ENCODE measurements at places on chromosomes 4 and X.
A peak's percentile ranks its signal among the peaks of the same experiment; 100 is the strongest.

DNA sequence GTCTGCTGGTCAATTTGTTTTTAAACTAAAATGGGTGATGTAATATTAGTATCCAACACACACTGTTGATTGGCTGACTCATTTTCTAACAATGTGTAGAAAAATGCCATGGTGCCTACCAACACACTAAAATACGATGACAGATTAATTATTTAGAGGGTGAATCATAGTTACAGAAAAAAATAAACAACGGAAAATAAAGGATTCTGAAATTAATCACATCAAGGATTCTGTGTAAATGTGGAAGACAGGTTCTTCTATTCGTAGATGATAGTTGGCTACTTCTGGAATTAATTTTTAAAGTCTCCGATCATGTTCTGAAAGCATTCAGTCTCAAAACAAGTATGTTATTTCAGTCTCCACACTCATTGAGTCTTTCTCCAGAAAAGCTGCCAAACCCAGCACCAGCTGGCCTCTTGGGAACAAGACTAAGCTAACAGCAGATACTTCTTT lies 8.2 kb upstream of the IQCM start:
- no peaks in the 10 kb centered on the region for H3K4me1 ChIP-seq
- H3K36me3 ChIP-seq, result no peaks in the 10 kb centered on the region
- no peak for DNase-seq
- no peak overlapping the region for H3K4me3 ChIP-seq
- no peak overlapping the region for H3K27ac ChIP-seq

DNA sequence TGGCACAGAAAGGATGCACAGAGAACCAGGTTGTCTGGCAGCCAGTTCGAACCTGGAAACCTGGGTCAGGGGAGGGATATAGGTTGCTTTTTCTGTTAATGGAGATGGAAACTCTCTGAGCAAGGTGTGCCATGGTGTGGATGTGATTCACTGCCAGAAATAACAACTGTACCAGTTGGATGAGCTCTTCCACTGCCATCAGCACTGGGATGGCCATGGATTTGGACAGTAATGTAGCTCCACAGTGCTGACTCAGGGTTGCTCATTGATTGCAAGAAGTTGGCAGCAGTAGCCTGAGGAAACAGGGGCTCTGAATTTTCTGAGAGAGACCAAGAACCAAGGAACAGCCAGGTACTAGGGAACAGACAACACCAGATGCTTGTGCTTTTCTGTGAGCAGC lies 33.8 kb downstream of the PNMA5 start:
- no peaks in the 10 kb centered on the region for H3K4me1 ChIP-seq
- H3K36me3 ChIP-seq, result no peaks in the 10 kb centered on the region
- H3K4me3 ChIP-seq, result no peak overlapping the region
- no peak for DNase-seq

DNA sequence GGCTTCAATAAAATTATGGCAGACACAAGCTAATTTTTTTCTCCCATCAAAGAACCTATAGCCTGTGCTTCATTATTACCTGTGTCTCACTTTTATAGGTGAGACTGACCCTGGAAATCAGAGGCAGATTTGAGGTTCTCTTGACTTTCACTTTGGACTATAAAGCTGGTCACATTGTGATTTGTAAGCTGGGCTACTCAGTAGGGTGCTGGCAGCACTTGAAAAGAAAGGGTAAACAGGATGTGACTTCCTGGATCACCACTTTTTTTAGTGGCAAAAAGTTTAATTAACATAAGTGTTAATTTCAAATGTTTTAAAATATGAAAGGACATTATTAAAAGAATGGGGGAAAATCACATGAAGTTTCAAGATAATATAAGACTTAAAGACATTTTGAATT lies 50.6 kb upstream of the GATB start:
- no peak overlapping the region for H3K4me3 ChIP-seq
- H3K4me1 ChIP-seq, result no peaks in the 10 kb centered on the region
- no peaks in the 10 kb centered on the region for H3K36me3 ChIP-seq
- no peak overlapping the region for H3K27ac ChIP-seq
- no peaks in the 10 kb centered on the region for H3K27me3 ChIP-seq

DNA sequence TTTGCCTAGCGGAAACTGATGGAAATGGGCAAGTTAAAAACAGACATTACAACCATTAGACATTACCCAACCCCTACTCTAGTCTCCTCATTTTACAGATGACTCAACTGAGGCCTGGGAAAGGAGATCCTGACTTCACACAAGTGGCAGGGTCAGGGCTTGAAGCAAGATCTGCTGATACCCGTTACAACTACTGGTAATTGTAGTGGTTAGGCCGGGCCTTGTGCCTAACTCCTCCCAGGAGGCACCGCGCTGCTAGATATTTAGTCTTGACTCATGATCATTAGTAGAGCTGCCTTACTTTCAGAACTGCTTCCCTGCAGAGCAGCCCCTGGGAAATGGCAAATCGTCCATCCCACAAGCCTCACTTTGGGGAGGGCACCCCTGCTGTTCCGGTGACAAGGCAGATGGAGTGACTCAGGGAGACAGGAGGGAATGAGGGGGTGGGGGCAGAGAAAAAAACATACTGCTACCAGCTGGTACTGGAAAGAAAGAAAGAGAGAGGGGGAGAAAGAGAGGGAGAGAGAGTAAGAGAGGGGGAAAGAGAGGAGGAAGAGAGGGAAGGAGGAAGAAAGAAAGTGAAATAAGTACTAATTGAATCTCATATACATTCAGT lies 12.2 kb downstream of the ARHGEF6 start:
- no peak overlapping the region for H3K4me3 ChIP-seq
- no peaks in the 10 kb centered on the region for H3K36me3 ChIP-seq
- H3K27me3 ChIP-seq, result no peaks in the 10 kb centered on the region
- DNase-seq, result peak; percentile 35
- peaks cover 1% of the 10 kb centered on the region for H3K4me1 ChIP-seq
- peak overlapping the region; percentile 50 for H3K27ac ChIP-seq

DNA sequence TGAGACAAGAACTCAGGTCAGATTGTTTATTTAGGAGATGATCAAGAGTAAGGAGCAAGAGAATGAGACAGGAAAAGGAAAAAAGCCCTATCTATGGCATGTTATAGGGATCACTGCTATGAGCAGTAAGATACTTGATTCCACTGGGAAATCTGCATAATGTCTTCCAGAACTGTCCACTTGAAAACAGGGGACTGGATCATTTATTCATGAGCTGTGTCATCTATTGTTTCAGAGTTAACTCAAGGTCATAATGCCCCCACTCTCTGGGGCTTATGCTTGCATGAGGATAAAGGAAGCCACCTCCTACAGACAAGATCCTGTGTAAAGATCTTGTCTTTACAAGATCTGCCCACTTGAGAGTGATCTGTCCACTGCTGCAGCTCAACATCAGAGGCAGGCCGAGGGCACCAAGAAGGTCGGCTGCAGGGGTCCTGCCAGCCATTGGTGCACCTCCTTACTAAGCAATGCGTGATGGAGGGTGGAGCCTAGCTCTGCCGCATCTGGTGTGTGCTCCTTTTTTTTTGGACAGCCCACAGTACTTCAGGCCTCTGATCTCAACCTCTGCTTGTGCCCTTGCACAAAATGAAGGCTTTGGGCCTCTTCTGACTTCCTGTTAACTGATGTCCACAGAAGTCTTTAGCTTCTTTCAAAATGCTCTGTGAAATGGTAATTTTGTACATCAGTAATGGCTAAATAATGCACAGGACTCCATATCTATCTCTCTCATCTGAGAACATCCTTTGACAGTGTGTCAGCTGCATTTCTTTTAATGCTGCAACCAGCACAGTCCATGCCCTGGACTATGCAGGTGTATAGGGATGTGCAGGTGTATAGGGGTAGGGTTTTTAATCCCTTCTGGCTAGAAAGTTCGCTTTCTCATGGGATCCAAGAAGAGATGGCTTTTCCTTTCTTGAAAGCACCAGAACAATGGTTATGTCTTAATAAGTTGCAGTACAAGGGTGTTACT lies 95.9 kb upstream of the TRPC3 start:
- H3K4me3 ChIP-seq, result no peak overlapping the region
- DNase-seq, result no peak
- H3K36me3 ChIP-seq, result no peaks in the 10 kb centered on the region
- H3K4me1 ChIP-seq, result no peaks in the 10 kb centered on the region
- no peak overlapping the region for H3K27ac ChIP-seq

GRCh38 chr4:152359208-152360044 lies 176.5 kb downstream of the FBXW7 start:
- no peaks in the 10 kb centered on the region for H3K27me3 ChIP-seq
- H3K27ac ChIP-seq, result no peak overlapping the region
- H3K36me3 ChIP-seq, result no peaks in the 10 kb centered on the region
- H3K4me3 ChIP-seq, result no peak overlapping the region
- H3K4me1 ChIP-seq, result peaks cover 2% of the 10 kb centered on the region
- DNase-seq, result no peak

DNA sequence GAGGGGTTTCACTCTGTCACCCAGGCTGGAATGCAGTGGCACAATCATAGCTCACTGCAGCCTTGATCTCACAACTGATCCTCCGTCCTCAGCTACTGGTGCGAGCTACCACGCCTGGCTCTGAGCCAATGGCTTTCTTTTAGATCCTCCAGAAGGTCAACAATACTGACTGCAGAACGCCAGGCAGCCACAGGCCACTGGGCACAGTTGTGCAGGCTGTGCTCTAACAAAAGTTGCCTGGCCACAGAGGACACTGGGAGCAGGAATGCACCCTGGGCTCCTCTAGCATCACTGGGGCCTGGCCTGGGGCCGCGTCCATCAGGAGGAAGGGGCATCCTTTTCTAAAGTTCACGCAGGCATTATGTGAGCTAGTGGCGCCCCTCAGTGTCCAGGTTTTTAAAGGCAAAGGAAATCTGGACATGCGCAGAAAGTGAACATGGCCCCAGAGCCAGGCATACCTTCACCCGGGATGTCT lies 14.9 kb upstream of the PORCN start:
- no peaks in the 10 kb centered on the region for H3K36me3 ChIP-seq
- H3K27me3 ChIP-seq, result no peaks in the 10 kb centered on the region
- peak; percentile 46 for DNase-seq
- no peaks in the 10 kb centered on the region for H3K4me1 ChIP-seq
- H3K27ac ChIP-seq, result no peak overlapping the region
- no peak overlapping the region for H3K4me3 ChIP-seq

DNA sequence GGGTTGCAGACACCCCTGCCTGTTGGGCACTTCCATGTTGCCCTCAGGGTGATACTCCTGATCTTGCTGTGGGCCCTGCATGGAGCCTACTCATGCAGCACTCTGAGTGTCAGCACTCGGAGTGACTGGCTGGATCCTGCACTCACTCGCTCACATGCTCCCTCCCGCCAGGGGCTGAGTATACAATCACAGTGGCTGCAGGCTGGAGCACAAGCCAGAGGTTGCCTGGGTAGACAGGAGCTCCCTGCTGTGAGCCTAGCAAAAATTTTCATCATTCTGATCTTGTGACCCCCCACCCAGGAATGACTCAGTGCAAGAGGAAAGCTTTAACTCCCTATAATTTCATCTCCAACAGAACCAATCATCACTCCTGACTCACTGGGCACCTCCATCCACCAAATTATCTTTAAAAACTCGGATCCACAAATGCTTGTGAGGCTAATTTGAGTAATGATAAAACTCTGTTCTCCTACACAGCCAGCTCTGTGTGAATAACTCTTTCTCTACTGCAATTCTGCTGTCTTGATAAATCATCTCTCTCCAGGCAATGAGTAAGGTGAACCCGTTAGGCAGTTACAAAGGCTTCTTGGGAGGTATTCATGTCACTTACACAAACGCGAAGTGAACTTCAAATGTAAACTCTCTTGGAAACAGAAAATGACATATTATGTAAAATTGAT lies 1180.8 kb upstream of the PABPC4L start:
- no peaks in the 10 kb centered on the region for H3K27me3 ChIP-seq
- no peak overlapping the region for H3K27ac ChIP-seq
- H3K36me3 ChIP-seq, result no peaks in the 10 kb centered on the region
- H3K4me3 ChIP-seq, result no peak overlapping the region
- H3K4me1 ChIP-seq, result no peaks in the 10 kb centered on the region
- DNase-seq, result no peak

GRCh38 chr4:151489462-151490203 lies 80.7 kb downstream of the FHIP1A start:
- H3K27ac ChIP-seq, result no peak overlapping the region
- H3K27me3 ChIP-seq, result no peaks in the 10 kb centered on the region
- H3K4me3 ChIP-seq, result no peak overlapping the region
- peaks cover 1% of the 10 kb centered on the region for H3K4me1 ChIP-seq

- H3K4me3 ChIP-seq, result no peak overlapping the region
- H3K4me1 ChIP-seq, result no peaks in the 10 kb centered on the region
Observed at GRCh38 chr4:76256032-76256431, 4.5 kb downstream of the FAM47E start.

DNA sequence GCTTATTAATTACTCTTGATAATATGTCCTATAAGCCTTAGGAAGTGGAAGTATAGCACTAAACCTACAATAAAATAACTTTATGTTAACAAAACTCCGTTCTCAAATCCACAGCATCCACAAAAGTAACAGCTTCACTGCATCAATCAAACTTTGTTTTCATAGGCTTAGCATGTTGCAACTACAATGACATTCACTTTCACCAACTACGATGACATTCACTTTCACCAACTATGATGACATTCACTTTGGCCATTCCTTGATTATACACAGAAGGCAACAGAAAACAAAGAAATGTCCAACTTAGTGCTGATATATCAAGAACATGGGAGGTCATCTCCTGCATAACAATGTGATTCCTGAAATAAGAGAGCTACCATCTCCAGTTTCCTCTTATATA lies 44.3 kb downstream of the FBXL5 start:
- H3K4me3 ChIP-seq, result no peak overlapping the region
- no peaks in the 10 kb centered on the region for H3K27me3 ChIP-seq
- DNase-seq, result no peak
- no peak overlapping the region for H3K27ac ChIP-seq
- no peaks in the 10 kb centered on the region for H3K4me1 ChIP-seq

- no peak for DNase-seq
- peak overlapping the region; percentile 77 for H3K4me3 ChIP-seq
- H3K27ac ChIP-seq, result no peak overlapping the region
- H3K4me1 ChIP-seq, result no peaks in the 10 kb centered on the region
- peaks cover 10% of the 10 kb centered on the region for H3K27me3 ChIP-seq
Observed at GRCh38 chr4:74038086-74038424, 434 bp downstream of the CXCL3 start.

DNA sequence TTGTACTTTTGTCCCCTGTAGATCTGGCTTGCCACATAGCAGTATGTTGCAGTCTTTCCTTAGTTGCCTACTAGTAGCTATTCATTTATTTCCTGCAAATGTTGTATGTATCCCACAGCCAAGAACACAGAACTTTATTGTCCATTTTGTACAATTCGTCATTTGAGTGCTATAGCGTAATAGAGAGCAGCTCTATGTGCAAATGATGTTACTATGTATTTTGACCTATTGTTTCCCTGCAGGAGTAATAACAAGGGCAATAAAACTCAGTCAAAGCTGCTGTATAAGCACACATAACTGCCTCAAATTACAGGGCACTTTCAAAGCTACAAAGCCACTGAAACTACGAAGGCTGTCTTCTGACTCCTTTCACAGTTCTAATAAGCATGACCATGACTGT lies 48.1 kb downstream of the NRK start:
- no peak overlapping the region for H3K4me3 ChIP-seq
- no peaks in the 10 kb centered on the region for H3K4me1 ChIP-seq
- no peaks in the 10 kb centered on the region for H3K36me3 ChIP-seq
- no peak for DNase-seq
- no peaks in the 10 kb centered on the region for H3K27me3 ChIP-seq

- H3K36me3 ChIP-seq, result no peaks in the 10 kb centered on the region
- peaks cover 37% of the 10 kb centered on the region for H3K27me3 ChIP-seq
- H3K27ac ChIP-seq, result no peak within 1 kb of the TSS
- no peaks in the 10 kb centered on the region for H3K4me1 ChIP-seq
Observed at GRCh38 chrX:103276581-103277002, at the start of gene TCEAL5. TSS of gene TCEAL5 (minus strand) at chrX:103276750. CDS start at chrX:103274563, 2,187 bp downstream.

- no peak overlapping the region for H3K27ac ChIP-seq
- no peak overlapping the region for H3K4me3 ChIP-seq
- H3K36me3 ChIP-seq, result no peaks in the 10 kb centered on the region
- peaks cover 9% of the 10 kb centered on the region for H3K27me3 ChIP-seq
Observed at GRCh38 chr4:154559141-154559493, 3.7 kb upstream of the FGB start.

Data from lung (tissue), 17 donors.